ENCODE measurements at places on chromosomes 16 and 17. TPM values are rescaled to one million over a fixed set of nuclear protein-coding genes. Genes with fewer than 3 reads are reported as not detected.

SMIM36 gene
- not detected for total RNA-seq

- DNase-seq: no peak
Observed at GRCh38 chr16:57476546-57477410, 9.5 kb downstream of the DOK4 start.

DNA sequence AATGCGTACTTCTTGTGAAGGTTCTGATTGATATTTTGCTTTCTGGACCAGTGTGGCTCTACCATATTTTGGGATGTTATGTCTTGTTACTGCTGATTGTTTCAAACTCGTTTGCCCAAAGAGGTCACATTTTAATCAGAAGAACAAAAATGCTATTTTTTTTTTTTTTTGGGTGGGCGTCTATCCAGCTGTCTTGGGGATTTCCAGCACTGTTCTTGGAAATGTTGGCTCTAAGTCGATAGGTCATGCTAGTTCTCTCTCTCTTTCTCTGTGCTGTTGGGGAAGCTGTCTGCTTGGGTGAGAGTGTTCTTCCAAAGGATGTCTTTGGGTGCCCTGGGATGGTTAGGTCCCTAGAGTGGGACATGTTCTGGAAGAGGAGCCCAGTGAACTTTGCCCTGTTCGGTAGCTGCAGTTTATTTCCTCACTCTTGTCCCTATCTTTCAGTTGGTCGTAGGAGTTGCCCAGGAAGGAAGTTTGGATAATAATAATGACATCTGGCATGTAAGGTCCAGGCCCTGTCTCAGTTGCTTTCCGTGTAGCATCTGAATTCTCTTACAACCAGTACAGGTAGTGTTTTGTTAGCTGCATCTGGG is 2.9 kb downstream of the IRF8 start:
- DNase-seq: no peak

GRCh38 chr16:3057181-3058138 is 8.0 kb upstream of the IL32 start:
- no peak for DNase-seq
